ENCODE measurements at places on chromosomes 1 and 21.

- no peak for DNase-seq
Observed at GRCh38 chr1:201353186-201353940, 24.1 kb downstream of the TNNT2 start.

DNA sequence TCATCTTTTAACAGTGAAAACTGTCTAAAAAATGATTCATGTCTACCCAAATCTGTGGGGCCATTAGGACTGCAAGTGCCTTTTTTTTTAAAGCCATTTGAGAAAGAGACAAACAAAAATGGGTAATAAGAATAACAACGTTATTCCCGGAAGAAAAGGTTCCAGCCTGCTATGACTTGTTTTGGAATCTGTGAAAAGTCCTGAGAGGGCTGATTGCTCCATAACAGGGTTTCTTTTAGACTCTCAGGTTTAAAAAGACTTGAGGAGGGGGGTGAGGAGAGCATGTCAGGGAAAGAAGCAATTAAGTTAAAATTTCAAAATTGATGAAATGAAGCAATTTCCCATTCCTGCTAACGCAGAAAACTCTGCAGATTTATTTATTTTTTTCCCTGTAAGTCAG lies 56.4 kb downstream of the CACHD1 start:
- DNase-seq = no peak

- no peak for DNase-seq
Observed at GRCh38 chr1:188723332-188724020, 1754.2 kb downstream of the BRINP3 start.

GRCh38 chr1:87686136-87686495 lies 357.4 kb downstream of the LMO4 start:
- no peak for DNase-seq
